ENCODE measurements at places on chromosomes 13 and 19.

DNA sequence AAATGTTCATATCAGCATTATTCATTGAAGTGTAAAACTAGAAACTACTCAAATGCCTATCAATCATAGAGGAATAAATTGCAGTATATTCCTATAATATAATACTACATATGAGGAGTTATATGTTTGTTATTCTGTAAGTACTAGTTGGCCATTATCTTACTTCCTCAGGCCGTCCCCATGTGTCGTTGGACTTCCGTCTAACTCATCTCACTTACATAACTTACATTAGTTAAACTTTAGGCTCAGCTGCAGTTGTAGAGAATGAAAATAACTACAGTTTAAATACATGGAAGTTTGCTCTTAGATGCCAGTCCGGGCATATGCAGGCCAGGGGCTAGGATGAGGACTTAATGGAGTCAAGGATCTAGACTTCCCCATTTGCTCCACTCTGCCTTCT is 8.6 kb upstream of the EPSTI1 start:
- DNase-seq: no peak

DNA sequence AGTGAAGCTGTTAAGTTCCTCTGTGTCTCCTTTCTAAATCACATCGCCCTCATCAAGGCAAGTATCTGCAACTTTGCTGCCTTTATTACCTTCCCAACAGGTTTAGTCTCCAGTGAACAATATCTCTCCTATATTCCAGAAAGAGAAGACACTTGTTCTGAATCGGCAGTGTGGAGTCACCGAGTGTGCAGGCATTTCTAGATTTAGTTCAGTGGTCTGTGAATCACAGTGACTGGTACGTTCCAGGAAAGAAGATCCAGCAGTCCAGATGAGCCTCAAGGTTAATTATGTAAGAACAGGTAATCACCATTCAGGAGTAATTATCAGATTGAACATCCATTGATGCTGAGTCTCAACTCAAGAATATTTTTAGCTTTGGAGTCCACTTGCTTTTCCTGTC is 497.0 kb downstream of the FOXO1 start:
- no peak for DNase-seq

DNA sequence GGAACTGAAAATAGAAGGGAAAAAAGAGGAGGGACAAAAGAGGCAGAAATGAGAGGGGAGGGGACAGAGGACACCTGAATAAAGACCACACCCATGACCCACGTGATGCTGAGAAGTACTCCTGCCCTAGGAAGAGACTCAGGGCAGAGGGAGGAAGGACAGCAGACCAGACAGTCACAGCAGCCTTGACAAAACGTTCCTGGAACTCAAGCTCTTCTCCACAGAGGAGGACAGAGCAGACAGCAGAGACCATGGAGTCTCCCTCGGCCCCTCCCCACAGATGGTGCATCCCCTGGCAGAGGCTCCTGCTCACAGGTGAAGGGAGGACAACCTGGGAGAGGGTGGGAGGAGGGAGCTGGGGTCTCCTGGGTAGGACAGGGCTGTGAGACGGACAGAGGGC is at the start of gene CEACAM5:
CEACAM5 (plus strand) TSS at position 146 of the 400 bp plus-strand sequence; CDS start at position 252, 106 bp downstream.
- no peak for DNase-seq

GRCh38 chr13:79307866-79308298 is 98.2 kb downstream of the RBM26 start:
- DNase-seq: no peak

DNA sequence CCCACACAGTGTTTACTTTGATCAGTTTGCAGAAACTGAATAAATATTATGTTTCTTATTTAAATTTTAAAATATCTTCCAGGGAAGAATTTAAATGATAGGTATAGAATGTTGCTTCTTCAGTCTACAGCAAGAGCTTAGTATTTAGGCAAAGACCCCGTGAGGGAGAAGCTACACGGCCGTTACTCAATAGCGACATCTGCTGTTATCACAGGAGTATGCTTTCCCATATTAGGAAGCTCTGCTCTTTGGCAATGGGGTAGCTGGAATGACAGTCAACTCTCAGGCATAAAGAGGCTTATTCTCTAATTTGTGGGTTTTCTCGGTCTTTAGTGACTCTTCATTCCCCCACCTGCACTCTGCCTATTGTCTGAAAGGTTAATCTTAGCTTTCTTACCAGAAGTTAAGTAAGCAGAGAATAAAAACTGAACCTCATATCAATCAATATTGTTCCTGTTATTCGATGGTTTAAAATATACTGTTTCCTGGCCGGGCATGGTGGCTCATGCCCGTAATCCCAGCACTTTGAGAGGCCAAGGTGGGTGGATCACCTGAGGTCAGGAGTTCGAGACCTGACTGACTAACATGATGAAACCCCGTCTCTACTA is 13.2 kb upstream of the LHFPL6 start:
- peak; percentile 51 for DNase-seq

GRCh38 chr13:38419312-38419873 is 69.7 kb downstream of the UFM1 start:
- no peak for DNase-seq

- DNase-seq: peak; percentile 93
Measured at GRCh38 chr19:2168619-2169424, 5.1 kb downstream of the DOT1L start.

- no peak for DNase-seq
Measured at GRCh38 chr13:31957772-31958171, 73.8 kb upstream of the FRY start.

- DNase-seq: no peak
Measured at GRCh38 chr13:66033924-66034323, 1196.2 kb downstream of the PCDH9 start.

- no peak for DNase-seq
Measured at GRCh38 chr13:26230703-26231102, 8.6 kb upstream of the RNF6 start.

GRCh38 chr13:73767191-73767741 is 366.9 kb downstream of the KLF12 start:
- no peak for DNase-seq

GRCh38 chr13:33080972-33081590 is 64.9 kb downstream of the KL start:
- no peak for DNase-seq

GRCh38 chr19:34224996-34225658 is 29.2 kb upstream of the GARRE1 start:
- no peak for DNase-seq

GRCh38 chr19:15330801-15331418 is 1.4 kb downstream of the BRD4 start:
- DNase-seq: peak; percentile 82

DNA sequence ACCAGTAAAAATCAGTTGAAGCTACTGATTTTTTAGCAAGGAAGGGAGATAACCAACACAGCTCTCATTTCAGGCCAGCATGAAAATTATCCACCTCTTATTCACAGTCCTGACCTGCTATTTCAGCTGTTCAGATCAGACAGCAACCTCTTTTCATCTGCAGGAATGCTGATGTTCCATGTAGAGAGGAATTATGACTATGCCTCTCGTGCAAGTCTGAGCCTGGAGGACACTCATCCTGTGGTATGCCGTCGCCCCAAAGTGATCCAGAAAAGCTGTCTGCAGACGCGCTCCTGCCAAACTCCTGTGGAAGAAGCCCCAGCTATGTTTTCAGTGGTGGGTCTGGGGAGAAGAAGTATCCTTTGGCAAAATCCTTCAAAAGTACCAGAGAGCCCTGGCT is 563.5 kb upstream of the SLITRK1 start:
- DNase-seq: no peak

GRCh38 chr19:42116308-42117075 is 15.8 kb downstream of the POU2F2 start:
- DNase-seq: no peak

GRCh38 chr13:101690871-101691270 is 238.4 kb downstream of the ITGBL1 start:
- no peak for DNase-seq

GRCh38 chr13:34864671-34865070 is 77.4 kb upstream of the NBEA start:
- no peak for DNase-seq

DNA sequence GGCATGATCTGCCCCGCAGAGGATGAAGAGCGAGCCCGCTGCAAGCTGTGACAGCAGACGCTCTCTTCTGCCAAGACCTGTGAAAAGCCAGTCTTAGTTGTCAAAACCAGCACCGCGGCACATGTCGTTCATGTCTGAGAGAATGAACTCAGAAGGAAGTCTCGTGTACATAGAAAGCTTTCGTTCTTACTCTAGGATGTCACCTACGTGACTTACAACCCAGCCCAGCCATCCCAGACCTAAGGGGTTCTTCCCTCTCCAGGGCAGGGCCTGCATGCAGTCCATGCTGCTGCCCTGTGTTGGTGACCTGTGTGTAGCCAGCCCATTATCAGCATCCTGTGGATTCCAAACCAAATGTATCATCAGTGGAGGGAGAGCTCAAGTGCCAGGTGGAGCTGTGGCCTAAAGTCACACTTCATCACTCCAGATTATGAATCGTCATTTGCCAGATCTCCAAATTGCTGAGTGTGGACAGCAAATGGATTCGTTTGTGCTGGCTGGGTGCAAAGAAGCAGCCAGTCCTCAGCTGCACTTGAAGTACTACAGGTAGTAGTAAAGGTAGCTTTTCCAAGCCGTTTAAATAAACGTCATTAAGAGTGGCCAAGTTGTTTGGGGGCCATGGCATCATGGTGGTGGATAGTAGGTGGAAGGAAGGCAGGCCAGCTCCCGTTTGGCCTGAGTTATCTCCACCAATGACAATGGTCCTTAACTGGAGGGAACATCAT is 73.9 kb upstream of the GPR183 start:
- no peak for DNase-seq

All from HTR-8/SVneo (cell line).